ENCODE measurements at places on chromosomes 13 and 19.

- no peak for DNase-seq
These were observed 826 bp downstream of the RASIP1 start for GRCh38 chr19:48739404-48740163.

DNA sequence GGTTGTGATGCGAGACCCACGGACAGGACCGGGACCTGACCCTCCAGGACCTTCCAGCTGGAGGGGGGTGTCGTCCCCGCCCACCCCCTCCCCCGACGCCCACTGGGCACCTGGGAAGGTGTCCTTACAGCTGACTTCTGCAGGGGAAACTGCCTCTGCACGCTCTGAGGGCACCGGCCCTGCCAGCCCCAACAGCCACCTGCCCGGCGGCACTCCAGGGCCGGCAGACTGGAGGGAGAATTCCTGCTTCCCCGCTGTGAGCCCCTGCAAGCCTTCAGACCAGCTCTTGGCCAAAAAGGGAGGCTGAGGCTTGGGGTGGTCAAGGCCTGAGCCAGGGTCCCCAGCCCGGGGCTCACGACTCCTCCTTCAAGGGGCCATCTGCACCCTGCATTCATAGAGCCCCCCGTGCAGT lies 1.2 kb downstream of the CNN2 start:
- no peak for DNase-seq

- DNase-seq, result no peak
These were observed 74.3 kb upstream of the FAM216B start for GRCh38 chr13:42707048-42707447.

GRCh38 chr19:33411621-33412180 lies 38.2 kb downstream of the CEBPG start:
- no peak for DNase-seq

- no peak for DNase-seq
These were observed 63.5 kb upstream of the ANKRD10 start for GRCh38 chr13:110978390-110978789.

DNA sequence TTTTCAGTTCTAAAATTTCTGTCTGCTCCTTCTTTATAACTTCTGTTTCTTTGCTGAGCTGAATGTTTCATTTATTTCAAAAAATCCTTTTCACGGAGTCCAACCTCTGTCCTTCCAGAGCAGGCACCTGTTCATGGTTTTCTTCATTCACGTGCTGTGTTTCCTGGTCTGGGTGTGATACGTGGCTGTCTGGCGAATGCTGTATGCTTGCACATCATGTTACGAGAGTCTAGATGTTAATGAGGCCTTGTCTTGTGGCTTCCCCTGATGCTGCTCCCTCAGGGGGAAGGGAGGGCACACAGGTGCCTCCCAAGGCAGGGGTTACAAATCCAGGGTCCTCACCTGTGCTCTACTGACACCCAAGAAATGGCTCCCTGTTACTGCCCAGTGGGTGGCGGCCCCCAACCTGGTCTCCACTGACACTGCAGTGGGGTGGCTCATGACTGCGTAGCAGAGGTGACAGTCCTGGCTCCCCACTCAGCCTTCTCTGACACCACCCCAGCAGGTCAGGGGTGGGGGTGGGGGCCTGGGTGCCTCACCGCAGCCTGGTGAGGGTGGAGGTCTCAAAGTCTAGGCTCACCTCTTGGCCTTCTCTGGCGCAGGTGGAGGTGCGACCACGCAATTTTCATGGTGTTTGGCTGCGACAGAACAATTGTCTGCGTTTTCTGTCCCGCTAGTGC lies 20.1 kb upstream of the RAB20 start:
- DNase-seq, result no peak

- DNase-seq, result no peak
These were observed 133.2 kb downstream of the LMO7 start for GRCh38 chr13:75769141-75769905.

GRCh38 chr19:47022140-47022536 lies 2.5 kb downstream of the NPAS1 start:
- DNase-seq, result no peak

GRCh38 chr19:1873524-1874473 lies 10.4 kb upstream of the KLF16 start:
- no peak for DNase-seq

DNA sequence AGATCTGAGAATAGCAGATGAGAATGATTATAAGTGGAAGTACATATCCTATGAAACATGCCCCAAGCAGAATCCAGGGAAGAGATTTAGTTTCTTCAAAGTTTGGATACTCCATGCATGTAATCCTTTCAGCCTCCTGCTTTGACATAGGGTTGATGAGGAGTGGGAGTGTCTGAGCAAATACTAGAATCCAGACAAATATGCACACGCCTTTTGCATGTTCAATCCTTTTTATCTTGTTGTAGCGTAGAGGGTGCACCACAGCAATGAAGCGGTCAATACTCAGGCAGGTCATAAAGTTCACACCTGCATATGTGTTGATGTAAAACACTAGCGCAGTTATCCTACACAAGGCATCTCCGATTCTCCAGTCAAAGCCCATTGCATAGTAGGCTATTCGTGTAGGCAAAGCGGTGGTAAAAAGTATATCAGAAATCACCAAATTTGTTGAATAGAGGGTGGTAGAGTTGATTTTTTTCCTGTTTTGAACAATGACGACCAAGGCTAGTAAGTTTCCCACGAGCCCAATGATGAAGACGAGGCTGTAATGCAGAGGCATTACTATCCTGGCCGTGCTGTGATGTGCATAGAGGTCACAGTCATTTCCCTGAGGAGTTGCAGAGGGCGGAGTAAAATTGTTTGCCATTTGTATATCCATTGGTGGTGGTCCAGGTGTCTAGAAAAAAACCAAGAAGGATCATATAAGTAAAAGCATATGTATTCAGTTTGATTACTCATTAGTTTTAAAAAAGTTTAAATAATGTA lies 11.5 kb downstream of the GPR183 start:
- no peak for DNase-seq

DNA sequence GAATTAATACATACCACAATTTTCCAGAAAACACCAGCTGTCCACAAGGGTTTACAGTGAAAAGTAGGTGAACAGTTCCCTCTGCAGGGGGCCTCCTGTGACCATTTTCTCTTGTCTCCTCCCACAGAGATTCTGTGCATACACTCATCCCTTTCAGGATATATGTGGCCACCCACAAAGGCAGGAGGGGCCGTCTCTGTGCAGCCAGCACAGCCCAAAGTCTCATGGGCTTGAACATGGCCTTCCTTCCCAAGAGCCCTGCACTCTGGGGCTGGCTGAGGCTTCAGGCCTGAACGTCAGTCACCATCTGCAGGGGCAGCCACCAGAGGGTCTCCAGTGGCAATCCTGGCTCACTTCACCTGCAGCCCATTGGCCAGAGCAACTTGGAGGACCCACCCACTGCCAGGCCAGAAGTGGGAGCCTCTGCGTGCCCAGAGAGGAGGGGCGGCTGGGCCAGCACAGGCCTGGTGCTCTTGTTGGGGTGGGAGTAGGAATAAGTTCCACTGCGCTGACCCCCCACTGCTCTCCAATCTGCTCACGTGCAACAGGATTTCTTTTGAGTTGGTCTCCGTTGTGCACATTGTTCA lies 25.1 kb downstream of the TMEM161A start:
- DNase-seq, result no peak

- no peak for DNase-seq
These were observed 1.4 kb downstream of the STK11 start for GRCh38 chr19:1206864-1207450.

GRCh38 chr13:100946588-100946987 lies 272.0 kb upstream of the TMTC4 start:
- DNase-seq, result no peak

- no peak for DNase-seq
These were observed 9.6 kb downstream of the C19orf53 start for GRCh38 chr19:13783565-13784500.

DNA sequence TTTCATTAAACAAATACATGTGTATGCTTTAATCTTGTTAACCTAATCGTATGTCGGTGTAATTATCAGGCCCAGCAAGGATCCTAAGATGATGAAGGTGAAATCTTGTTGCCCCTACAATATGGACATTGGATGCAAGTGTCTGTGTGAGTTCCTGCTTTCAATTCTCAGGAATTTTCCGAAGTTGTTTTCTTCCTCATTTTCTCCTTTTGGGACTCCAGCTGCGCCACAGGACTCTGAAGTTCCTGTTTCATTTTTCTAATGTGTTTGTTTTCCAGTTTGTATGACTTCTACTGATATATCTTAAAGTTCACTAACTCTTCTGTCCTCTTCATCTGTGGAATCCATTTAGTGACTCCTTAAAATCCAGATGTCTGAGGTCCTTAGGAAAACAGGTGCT lies 11.9 kb upstream of the OR7D2 start:
- no peak for DNase-seq

- DNase-seq, result no peak
These were observed 182.8 kb downstream of the RGCC start for GRCh38 chr13:41639955-41640780.

DNA sequence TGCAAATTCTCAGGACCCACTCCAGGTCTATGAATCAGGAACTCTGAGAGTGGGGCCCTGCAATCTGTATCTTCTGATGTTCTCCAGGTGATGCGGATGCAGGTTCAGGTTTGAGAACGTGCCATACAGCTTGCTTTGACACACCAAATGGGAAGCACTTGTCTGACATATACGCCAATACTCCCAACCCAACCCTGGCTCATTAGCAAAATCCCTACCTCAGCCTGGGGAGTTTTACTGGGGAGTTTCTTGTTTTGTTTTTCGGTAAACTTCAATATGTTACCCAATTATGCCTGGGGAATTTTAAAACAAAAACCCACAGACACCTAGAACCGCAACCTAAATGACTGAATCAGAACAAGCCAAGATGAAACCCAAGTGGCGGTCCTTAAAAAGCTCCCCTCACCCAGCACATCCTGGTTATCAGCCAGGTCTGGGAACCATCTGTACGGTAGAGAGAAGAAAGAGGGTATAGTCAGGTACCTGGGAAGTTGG lies 41.2 kb downstream of the ABCC4 start:
- no peak for DNase-seq

- no peak for DNase-seq
These were observed 48.4 kb downstream of the CBY2 start for GRCh38 chr13:45750566-45750965.

DNA sequence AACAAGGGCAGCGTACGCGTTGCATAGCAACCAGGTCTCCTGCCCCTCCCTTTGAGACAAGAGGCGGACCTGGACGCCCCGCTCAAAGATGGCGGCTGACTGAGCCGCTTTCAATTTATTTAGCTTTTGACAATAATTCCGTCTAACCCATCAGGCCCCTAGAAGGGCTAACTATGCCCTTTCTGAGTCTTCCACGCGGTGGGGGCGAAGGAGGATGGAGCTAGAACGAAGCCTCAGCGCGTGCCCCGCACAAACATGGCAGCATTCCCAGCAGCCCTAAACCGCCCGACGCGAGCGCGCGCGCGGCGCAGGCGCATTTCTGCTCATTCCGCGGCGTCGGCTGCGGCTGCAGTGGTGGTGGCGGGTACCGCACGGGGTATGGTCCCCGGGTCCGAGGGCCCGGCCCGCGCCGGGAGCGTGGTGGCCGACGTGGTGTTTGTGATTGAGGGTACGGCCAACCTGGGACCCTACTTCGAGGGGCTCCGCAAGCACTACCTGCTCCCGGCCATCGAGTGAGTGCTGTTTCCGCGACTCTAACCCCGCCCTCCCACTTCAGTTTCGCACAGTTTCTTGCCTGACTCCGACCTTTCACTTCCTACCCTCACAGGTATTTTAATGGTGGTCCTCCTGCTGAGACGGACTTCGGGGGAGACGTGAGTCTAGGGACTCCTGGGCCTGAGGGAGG lies at the start of gene MED25:
Gene MED25, plus strand, starts transcription at position 326 of the 685 bp plus-strand sequence. Its CDS starts 53 bp downstream, at position 379.
- peak; percentile 61 for DNase-seq

DNA sequence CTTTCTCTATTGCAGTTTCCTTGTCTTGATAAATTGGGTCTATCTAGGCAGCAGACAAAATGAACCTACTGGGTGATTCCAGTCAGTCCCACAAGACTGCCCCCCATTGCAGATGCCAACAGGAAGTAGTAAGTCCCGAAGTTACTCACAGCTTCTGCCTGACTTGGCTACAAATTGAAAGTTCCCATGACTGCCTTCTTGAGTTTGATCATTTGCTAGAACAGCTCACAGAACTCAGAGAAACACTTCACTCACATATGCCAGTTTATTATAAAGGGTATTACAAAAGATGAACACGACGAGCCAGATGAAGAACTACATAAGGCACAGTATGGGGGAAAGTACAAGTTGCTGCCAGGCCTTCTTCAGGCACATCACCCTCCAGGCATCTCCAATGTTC lies 50.0 kb downstream of the TEX26 start:
- DNase-seq, result no peak

DNA sequence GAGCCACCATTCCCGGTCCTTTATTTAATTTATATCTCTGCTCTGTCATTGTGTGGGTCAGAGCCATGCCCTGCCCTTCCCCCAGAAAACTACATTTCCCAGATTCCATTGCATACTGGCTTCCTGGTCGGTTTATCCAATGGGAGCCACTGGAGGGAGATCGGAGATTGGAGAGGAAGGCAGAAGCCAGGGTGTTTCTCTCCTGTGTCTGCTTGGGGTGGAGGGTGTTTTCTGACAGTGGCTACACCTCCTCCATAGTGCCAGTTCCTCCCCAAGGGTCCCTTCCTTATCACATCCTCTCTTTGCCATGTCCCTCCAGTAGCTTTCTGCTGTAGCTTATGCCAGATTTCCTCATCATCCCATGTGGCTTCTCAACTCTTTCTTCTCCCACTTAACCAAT lies 19.0 kb downstream of the OLFM2 start:
- DNase-seq, result no peak

DNA sequence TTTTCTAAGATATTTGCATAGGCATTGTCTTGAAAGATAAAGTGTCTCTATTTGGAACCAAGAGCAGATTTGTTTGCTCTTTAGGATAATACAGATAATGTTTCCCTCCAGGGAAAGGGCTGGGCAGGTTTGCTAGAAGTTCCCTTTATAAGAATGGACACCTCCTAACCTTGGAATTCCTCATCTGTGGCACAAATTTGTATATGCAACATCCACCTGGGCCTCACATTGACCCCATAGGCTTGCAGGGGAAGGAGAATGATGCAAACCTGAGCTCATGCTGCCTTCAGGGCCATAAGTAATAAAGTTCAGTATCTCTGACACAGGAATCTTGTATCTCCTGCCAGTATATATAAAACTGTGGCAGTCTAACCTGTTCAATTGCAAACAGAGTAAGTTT lies 508.4 kb upstream of the MIR17HG start:
- no peak for DNase-seq

DNA sequence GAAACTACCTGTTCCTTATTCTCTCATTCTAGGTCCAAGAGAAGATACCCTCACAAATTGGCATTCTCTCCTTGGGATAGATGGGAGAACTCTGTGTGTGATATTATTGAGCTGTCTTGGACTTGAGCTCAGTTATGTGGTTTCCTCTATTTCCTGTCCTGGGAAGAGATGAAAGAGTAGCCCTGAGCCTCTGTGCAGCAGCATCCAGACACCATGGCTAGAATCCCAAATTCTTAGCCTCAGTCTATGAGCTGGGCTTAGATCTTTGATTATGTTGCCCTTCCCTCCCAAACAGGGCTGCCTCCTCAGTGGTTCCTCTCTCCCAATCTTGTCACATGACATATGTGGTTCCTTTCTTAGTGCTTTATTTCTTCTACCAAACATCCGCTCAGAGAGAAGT lies 290.7 kb downstream of the SPRY2 start:
- DNase-seq, result no peak

Data from AG09319 (cell line).